Amniotic stem cell (primary cell): ENCODE measurements at places on chromosomes 1 and 21.

DNA sequence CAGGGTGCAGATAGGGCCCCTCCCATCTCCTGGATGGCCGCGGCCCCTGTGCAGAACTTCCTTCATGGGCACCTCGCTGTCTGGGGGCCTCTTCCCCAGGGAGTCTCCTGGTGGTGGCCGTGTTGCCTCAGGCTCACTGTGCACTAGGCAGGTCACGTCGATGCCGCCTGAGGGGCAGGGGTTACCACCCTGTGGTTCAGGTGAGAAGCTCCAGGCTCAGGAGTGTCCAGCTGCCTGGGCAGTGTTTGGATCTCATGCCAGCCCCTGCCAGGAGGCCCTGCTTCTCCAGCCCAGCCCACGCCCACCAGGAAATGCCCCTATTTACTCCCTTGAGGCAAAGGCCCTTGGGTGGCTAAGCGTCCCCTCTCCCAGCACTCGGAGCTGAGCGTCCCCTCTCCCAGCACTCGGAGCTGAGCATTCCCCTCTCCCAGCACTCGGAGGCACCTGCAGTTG is 2.1 kb downstream of the ITGB2 start:
- DNase-seq: no peak

GRCh38 chr1:222404710-222405109 is 143.2 kb downstream of the HHIPL2 start:
- no peak for DNase-seq

DNA sequence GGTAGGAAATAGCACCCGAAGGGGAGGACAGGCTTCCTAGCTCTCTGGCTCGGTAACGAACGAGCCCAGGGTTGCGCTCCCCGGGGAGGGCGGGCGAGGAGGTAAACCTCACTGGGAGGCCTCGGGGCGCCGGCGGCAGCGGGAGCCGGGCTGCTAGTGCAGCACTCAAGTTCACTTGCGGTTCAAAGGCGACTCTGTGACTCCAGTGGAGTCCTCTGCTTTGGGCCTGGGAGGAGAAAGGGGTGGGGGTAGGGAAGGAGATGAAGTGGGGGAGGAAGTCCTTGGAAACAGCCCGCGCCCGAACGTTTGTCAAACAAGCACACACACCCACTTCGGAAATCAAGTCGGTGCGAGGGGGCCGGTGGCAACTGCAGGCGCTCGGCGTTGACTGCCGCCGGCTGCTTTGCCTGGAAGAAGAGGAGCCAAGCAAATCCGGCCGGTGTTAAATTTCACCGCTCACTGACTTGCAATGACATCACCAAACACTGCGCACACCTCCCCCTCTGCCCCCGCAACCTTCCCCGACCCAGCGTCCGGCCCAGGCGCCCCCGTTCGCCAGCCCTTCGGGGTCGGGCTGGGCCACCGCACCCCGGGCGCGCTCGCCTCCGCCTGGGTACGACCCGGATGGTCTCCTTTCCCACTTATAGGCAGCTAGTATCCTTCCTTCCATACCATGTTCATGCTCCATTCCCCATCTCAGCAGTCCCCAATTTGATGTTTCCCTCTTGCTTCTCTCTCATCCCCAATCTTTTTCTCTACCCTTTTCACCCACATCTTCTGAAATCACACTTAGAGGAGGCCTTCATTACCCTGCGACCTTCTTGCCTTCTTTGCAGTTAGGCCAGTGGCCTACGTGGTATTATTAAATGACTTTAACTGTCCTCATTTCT is at the start of gene COL24A1:
COL24A1 (minus strand) TSS at position 207 of the 890 bp plus-strand sequence. CDS start 376 bp downstream, outside the sequence.
- DNase-seq: no peak

DNA sequence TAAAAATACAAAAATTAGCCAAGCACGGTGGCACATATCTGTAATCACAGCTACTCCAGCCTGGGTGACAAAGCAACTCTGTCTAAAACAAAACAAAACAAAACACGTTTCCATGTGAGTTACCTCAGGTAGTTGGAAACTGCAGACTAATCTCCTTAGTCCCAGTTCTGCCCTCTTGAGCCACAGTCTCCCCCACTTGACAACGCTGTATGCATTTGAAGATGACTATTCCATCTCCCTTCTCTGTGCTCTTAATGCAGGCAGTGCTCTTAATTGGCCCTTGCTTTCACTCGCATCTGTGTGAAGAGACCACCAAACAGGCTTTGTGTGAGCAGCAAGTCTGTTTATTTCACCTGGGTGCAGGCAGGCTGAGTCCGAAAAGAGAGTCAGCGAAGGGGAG is 19.6 kb upstream of the DHCR24 start:
- no peak for DNase-seq

GRCh38 chr1:165173409-165173808 is 183.1 kb downstream of the LMX1A start:
- no peak for DNase-seq

DNA sequence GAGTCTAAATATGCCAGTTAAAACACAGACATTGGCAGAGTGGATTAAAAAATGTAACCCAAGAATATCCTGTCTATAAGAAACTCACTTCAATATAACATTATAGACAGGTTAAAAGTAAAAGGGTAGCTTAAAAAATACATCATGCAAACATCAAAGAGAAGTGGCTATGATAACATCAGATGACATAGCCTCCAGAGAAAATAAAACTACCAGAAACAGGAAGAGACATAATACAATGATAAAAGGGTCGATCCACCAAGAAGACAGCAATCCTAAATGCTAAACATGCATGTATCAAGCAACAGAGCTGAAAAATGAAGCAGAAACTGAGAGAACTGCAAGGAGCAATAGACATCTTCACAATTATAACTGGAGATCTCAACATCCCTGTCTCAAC is 190.2 kb upstream of the NR5A2 start:
- no peak for DNase-seq

DNA sequence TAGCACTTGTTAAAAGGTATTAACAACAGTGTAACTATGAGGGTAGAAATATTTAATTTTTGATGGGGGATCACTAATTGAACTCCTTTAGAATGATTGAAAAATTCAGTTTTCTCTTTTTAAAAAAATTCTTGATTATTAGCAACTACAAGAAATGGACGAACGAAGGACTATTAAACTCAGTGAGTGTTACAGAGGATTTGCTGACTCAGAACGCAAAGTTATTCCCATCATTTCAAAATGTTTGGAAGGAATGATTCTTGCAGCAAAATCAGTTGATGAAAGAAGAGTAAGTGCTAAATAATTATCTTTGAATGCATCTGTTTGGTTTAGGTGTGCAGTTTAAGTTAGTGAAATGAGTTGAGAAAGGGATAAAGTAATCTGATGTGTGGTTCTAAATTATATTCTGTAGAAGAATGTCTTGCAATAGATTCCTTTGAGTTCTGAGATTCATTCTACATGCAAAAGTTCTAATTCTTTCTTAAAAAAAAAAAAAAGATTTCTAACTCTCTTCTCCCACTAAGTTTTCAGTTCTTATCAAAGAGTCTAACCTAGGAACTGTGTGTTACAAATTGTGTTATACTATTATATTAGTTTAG is 85.0 kb downstream of the FNBP1L start:
- no peak for DNase-seq

DNA sequence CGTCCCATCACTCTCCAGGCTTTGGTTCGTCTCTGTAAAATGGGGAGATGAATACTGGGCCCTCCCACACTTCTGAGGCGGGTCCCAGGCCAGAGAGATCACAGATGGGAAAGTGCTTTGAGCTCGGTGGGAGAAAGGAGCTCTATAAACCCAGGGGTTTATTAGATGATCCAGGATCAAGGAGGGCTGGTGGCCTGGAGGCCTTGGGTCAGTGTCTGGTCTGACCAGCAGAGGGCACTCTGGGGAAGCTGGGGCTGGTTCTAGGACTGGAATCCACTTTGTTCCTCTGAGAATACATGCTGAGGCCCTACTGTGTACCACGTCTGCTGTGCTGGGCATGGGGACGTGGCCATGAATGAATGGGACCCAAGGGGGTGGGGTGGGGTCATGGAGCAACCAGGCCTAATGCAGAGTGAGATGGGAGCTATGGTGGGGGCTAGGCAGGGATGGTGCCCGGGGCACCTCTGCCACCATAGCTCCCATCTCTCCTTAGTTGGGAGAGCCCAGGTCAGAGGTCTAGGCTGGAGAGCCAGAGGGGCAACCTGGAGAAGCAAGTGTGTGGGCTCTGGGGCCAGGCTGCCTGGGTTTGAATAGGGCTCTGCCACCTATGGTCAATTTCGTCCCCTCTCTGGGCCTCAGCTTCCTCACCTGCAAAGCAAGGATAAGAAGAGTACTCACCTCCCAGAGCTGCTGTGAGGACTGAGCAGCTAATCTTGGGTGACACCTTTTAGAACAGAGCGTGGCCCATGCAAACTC is 9.0 kb upstream of the FAM131C start:
- DNase-seq: no peak

GRCh38 chr1:155171836-155172731 is 1.0 kb downstream of the KRTCAP2 start:
- no peak for DNase-seq

GRCh38 chr1:205810448-205811157 is 2.4 kb downstream of the SLC41A1 start:
- DNase-seq: no peak

DNA sequence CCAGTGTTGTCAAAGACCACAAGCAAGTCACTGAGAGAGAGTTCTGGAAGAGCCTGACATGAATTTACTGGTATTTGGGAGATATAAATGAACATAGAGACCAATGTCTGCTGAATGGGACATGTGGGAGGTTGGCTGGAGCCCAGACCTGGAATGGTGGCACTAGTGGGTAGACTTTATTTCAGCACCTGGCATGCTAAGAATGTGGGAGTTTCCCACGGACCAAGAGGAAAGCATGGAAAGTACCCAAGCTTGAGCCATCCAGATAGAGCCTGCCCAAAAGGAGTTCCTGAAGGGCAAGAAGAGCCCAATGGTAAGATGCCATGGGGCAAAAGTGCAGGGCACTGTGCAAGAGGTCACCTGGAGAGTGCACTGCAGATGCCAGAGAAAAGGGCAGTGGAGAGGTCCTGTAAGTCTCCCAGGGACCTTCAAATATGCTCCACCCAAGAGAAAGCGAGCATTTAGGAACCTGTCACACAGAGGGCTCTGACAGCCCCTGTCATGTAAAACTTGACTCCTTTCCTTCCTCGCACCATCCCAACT is 8.1 kb upstream of the ZNF687 start:
- DNase-seq: no peak

DNA sequence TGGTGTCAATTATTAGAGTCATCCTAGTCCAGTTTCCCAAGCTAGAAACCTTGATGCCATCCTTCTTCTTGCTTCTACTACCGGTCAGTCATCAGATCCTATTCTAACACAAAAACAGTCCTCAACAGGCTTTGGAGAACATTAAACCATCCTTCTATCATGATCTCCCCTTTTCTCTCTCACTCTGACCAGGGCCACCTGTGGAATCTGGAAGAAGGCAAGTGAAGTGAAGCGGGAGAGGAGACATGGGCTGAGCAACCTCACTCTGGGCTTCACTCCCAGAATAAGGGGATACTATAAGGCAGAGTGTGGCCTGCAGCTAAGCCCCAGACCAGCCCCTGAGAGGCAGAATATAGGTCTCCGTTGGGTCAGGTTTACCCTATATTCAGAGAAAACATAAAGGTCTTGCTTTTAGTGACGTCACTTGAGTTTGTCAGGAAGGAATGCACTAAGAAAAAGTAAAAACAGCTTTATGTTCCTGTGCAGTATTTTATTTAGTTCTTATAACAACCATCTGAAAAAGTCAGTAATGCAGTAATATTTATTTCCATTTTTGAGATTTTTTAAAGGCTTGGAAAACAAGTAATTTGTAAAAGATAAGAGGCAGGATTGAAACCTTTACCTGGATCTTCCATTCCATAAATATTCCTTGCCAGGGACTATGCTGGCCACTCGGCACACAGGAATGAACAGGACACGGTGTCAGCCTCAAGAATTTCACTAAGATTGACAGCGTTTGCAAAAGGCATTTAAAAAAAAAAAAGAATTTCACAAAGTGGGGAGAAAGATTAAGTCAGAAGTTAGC is 61.3 kb downstream of the NFASC start:
- DNase-seq: no peak

GRCh38 chr1:7680207-7680954 is 90.7 kb upstream of the VAMP3 start:
- DNase-seq: peak; percentile 24

DNA sequence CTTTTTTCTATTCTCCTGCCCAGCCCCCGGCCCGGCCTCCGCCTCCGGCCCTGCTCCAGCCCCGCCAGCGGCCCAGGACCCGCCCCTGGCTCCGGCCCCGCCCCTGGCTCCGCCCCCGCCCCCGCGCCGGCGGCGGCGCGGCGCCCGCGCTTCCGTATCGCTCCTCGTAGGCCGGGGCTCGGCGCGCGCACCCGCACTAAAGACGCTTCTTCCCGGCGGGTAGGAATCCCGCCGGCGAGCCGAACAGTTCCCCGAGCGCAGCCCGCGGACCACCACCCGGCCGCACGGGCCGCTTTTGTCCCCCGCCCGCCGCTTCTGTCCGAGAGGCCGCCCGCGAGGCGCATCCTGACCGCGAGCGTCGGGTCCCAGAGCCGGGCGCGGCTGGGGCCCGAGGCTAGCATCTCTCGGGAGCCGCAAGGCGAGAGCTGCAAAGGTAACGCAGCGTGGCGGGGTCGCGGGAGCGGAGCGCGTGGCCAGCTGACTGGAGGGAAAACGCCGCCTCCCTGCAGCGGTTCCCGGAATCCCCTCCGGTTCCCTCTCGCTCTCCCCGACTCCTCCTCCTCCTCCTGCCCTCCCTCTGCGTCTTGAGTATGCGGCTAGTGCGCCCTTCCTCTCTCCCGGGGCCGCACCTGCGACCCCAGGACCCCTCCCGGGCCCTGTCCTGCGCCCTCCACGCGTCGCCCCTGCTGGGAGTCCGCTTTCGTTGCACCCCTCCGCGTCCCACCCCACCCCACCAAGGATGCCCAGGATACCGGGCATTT is at the start of gene IFNAR2:
IFNAR2 (plus strand) TSS at position 155 of the 761 bp plus-strand sequence. CDS start 11,985 bp downstream, outside the sequence.
- no peak for DNase-seq

GRCh38 chr1:246427611-246428010 is 79.5 kb downstream of the SMYD3 start:
- DNase-seq: no peak

GRCh38 chr1:201648066-201648906 is 109.4 kb downstream of the NAV1 start:
- peak; percentile 71 for DNase-seq

GRCh38 chr1:205422993-205423642 is 1.3 kb upstream of the LEMD1 start:
- no peak for DNase-seq

DNA sequence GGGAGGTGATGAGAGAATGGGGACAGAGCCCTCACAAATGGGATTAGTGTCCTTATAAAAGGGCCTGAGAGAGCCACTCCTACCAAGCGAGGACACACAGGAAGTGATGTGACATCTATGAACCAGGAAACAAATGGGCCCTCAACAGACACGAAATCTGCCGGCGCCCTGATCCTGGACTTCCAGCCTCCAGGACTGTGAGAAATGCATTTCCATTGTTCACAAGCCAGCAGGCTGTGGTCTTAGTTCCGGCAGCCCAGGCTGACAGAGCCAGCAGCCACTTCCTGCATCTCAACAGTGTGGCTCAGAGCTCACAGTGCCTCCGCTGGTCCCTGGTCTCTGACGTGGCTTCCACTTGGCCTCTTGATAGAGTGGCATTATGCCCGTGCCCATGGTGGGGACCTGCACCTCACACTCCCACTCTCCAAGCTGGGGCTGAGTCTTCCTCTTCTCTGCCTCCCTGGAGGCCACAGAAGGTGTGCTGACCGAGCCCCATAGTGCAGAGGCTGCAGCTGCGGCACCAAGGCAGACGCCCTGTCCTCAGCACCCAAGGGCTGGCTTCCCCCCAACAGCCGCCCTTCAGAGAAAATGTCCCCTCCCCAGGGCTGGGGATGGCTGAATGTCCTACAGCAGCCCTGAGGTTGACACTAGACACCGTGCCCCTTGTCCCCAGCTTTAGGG is 44.9 kb downstream of the ACOT7 start:
- no peak for DNase-seq
